ENCODE measurements at places on chromosomes 2 and 18.

GRCh38 chr2:10531874-10532637 lies 83.9 kb upstream of the ODC1 start:
- no peak for DNase-seq

DNA sequence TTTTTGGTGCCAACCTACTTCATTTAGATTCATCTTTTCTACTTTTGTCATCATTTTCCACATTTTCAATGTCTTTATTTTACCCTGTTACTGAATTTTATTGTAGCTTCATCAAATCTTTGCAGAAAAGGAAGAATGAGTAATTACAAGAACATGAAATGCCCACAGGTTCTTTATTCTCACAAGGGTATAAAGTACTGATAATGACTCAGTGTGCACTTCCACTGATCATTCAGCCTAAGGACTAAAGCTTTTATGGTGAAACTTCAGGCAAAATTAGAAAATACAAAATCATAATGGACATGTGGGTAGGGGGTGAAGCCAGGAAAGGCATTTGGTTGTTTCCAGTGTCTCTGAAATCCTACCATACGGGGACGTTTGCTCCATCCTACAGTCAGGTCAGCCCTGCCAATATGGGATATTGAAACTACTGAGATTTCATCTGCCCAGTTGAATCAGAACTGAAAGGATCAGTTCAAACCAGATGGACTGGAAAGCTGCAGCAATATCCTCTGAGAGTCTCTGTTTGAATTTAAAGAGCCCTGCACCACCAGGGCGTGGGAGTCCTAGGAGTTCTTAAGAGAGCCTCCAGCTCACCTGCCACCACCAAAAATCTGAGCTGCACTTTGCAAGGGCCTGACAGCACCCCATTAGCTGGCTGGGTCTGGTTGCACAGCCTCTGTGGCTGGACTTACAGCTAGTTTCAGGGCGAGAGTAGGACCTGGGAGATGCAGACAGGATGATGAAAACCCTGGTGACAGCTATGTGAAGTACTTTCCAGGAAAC lies 390.4 kb downstream of the CMPK2 start:
- no peak for DNase-seq

GRCh38 chr2:7348761-7349160 lies 431.5 kb downstream of the RNF144A start:
- DNase-seq, result no peak

GRCh38 chr18:10912790-10913545 lies 236.4 kb downstream of the PIEZO2 start:
- DNase-seq, result no peak

DNA sequence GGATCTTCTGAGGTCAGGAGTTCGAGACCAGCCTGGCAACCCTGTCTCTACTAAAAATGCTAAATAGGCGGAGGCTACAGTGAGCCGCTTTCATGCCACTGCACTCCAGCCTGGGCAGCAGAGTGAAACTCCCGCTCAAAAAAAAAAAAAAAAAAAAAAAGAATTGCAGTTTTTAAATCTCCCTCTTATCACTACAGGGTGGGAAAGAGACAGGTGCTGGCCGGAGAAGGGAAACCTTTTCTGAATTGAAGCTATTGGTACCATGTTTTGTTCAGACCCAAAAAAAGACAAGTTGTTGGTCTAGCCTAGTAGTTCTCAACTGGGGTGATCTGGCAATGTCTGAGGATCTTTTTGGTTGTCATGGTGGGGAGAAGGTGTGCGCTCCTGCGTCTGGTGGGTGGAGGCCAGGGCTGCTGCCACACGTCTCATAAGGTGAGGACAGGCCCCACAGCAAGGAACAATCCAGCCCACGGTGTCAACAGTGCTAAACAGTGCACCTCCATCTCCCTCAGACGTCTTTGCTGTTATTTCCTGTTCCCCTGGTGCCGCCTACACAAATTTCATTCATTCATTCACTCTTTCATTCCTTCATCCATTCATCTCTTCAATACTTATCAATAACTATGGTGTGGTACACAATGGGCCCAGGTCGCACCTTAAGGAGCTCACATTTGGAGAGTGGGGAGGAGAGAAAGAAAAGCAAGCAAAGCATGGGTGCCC lies 28.8 kb upstream of the ODC1 start:
- DNase-seq, result no peak

- no peak for DNase-seq
Observed at GRCh38 chr2:45879406-45879805, 227.9 kb downstream of the PRKCE start.

DNA sequence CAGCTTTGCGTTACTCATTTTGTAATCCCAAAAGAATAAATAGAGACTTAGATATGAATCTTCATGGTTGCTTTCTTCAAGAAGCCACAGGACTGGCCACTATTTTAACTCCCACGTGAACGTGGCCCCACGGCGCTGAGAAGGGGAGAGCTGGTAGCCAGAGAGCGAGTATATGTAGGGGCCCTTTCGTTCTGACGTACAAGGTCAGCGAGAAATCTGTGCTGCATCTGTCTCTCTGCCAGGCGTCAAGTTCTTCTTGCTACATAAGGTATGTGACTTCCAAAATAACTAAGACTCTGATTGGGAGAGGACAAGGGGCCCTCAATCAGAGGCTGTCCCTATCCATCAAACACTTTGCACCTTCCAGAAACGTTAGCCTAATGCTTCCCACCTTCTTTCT lies 149.2 kb downstream of the PLEKHA3 start:
- DNase-seq, result no peak

DNA sequence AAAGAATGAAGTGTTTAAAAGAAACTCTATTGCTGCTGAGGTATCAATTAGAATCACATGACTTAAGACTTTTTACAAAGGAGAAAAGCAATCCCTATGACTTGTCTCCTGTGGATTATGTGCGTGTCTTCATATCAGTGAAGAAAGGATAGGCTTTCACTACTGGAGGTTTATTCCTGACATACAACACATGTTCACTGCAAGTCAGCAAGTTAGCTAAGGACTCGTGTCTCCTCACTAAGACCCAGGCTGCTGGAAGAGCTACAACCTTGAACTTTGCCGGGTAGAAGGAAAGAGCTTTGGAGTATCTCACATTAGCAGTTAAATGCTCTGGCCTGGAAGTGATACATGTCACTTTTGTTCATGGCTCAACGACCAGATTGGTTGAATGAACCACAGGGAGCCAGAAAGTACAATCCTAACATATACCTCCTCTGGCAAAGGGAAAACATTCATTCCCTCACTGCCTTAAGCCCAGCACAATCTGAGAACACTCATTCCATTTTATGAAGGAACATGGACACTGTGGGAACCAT lies 215.3 kb downstream of the RNF152 start:
- DNase-seq, result no peak

- DNase-seq, result no peak
Observed at GRCh38 chr18:62788111-62788510, 72.8 kb downstream of the PHLPP1 start.

GRCh38 chr2:217905896-217906295 lies 96.9 kb downstream of the TNS1 start:
- DNase-seq, result no peak

GRCh38 chr18:1050012-1050657 lies 145.5 kb downstream of the ADCYAP1 start:
- no peak for DNase-seq

DNA sequence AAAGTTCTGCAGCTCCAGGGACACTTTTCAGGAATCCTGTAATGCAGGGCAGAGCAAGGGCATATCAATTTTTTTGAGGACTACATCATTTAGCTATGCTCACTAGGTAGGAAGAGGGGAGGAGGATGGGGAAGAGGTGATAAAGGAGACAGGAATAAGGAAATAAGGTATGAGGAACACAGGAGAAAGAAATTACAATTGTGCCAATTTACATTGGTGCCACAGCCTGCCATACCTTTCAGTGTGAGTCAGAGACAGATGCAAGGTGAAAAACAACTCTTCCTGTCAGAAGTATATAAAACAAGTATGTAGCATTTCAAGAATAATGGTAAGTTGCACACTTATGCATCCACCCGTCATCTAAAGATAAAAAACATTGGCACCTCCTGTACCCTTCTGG lies 5.4 kb upstream of the MRPS9 start:
- no peak for DNase-seq

DNA sequence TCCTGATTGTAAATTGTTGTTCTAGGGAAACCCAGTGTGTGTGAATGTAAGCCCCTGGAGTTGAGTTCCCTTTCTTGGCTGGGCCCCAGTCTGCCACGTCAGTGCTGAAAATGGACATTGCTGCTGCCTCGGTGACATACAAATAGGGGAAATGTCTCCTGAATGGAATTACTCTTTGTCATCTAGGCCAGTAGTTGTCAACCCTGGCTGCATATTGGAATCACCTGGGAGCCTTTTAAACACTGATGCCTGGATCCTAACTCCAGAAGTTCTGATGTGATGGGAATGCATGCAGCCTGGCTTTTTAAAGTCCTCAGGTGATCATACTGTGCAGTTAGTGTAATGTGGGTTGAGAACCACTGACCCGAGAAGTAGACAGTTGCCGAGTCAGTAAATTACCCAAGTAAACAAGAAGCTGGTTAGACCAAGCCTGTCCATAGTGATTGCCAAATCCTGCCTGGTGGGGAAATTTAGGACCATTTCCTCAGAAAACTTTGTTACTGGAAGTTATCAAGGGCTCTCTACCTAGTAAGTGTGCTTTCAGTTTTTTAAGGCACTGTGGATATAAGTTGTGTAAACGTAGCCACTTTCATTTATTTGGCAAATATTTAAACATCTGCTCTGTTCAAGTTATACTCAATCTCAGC lies 27.6 kb upstream of the IL1R1 start:
- no peak for DNase-seq

DNA sequence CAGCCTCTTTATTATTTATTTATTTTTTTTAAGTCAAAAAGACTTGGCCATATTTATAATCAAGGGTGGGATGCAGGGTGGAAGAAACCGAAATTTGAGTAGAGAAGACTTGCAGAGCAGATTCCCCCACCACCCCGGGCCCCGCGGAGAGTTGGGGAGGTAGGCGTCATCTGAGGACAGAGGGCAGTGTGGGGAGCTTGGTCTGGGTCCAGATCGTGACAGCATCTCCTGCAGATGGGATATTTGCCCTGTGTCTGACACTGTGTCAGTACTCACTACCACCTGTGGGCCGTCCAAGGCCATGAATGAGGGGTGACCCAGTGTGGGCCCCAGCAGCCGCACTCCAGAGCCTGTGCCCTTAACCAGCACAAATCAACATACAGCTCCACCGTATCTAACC lies 10.5 kb upstream of the PRELID3A start:
- DNase-seq, result no peak

DNA sequence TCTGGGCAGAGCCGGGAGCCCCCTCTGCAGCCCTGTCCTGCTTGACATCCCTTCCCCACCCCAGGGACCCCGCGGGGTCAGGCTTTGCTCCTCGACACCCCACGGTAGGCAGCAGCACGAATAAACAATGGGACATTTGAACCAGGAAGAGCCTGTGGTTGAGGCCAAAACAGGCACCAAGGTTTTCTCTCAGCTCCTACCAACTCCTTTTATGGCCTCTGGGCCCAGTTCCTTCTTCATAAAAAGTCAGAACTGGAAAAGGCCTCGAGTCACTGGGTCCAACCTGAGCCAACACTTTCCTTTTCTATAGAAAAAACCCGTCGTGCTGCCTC lies 20.6 kb downstream of the TEX44 start:
- peak; percentile 46 for DNase-seq
